SW 1271 (cell line): ENCODE measurements at places on chromosomes 1 and 21.

GRCh38 chr1:9721606-9722377, 70.3 kb downstream of the PIK3CD start:
- peak; percentile 4 for DNase-seq

- no peak for DNase-seq
These were observed 671.6 kb upstream of the ZP4 start for GRCh38 chr1:238562341-238562740.

GRCh38 chr1:183105449-183105848, 80.6 kb upstream of the LAMC2 start:
- no peak for DNase-seq

DNA sequence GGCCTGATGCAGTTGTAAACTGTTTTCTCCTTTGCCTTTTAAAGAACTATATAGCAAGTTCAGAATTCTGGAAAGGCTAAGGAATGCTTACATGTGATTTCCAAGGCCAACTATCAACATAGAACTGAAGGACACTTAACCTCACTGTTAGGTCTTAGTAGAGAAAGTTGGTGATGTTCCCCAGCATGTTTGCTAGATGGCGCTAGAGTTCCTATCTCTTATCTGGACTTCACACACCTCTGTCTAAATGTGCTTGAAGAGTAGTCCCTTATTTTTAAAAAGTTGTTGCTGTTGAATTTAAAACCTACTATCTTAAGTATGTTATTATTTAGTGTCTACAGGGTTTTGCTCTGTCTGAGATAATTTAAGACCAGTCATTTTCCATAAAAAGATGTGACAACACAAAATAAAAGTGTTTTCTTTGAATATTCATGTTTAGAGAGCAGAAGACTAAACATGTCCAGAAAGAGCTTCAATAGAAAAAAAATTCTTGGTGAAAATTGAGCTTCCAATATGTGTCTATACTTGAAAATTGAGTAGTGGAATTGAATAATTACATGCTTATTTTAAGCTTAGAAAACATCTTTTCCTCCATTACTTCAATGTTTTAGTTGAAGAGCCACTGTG, 237.3 kb downstream of the S1PR1 start:
- peak; percentile 37 for DNase-seq

DNA sequence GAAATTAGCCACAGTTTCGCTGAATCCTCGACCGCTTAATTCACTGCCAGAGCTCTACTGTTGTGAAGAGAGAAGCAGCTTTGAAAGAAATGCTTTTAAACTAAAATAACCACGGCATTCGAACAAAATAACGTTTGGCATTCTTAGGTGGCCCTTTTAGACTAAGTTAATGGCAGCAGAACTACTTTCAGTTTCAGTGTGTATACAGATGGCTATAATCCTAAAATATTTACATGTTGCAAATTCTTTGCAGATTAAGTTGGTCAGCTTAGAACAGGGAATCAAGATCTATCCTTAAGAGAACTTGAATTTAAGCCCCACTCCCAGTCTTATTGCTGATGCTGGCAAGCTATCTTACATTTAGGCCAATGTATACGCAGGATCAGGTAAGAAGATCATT, 62.7 kb downstream of the ADSS2 start:
- no peak for DNase-seq

DNA sequence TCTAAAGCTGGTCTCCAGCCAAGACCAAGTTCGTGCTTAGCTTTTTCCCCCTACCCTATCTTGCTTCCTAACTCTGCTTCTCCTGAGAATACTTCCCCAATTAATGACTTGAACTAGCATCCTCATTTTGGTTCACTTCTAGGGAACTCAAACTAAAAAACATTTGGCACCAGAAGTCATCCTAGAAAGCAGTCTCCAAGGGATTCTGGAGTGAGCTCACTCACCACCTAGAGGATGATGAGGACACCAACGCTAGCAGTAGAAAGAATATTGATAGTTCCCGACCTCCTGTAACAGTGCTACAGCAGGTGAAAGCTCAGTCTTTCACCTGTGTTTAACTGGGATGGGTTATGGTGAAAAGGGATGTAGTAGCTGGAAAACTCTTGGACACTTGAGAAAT, 4.7 kb upstream of the PSMB2 start:
- no peak for DNase-seq

DNA sequence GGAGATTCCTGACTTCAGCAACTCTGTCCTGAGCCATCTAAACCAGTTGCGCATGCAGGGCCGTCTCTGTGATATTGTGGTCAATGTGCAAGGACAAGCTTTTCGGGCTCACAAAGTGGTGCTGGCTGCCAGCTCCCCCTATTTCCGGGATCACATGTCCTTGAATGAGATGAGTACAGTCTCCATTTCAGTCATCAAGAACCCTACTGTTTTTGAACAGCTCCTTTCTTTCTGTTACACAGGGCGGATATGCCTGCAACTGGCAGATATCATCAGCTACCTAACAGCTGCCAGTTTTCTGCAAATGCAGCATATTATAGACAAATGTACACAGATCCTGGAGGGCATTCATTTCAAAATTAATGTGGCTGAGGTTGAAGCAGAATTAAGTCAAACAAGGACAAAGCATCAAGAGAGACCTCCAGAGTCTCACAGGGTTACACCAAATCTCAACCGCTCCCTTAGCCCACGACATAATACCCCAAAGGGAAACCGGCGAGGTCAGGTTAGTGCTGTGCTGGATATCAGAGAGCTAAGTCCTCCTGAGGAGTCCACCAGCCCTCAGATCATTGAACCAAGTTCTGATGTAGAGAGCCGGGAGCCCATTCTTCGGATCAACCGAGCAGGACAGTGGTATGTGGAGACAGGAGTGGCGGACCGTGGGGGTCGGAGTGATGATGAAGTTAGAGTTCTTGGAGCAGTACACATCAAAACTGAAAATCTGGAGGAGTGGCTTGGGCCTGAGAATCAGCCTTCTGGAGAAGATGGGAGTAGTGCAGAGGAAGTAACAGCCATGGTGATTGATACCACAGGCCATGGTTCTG, 2.3 kb downstream of the ZBTB37 start:
- no peak for DNase-seq

- no peak for DNase-seq
These were observed 12.6 kb upstream of the PLA2G2C start for GRCh38 chr1:20198918-20199317.

GRCh38 chr1:116832932-116833578, 76.7 kb upstream of the PTGFRN start:
- DNase-seq: no peak

- no peak for DNase-seq
These were observed 63.9 kb downstream of the LYST start for GRCh38 chr1:235802573-235803346.

GRCh38 chr1:67792103-67792502, 41.2 kb downstream of the GNG12 start:
- no peak for DNase-seq

DNA sequence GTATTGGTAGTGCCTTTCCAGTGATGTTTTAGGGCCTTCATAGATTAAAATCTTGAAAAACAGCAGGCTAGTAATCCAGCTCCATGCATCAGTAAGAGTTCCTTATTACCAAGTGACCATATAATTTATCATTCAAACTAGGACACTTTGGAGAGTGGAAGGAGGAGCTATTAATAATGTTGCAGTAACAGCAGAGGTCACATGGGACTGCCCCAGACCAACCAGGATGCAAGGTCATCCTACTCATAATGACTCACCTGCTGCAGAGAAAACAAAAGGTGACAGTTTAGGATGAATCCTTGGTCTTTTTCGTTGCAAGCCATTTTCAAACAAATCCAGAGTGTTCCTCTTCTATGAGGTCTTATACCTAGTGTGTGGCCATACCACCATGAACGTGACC, 187.4 kb downstream of the NUF2 start:
- no peak for DNase-seq

GRCh38 chr21:29347274-29347681, 48.6 kb downstream of the BACH1 start:
- no peak for DNase-seq

- DNase-seq: no peak
These were observed 70.0 kb upstream of the ZNF644 start for GRCh38 chr1:91091812-91092211.

DNA sequence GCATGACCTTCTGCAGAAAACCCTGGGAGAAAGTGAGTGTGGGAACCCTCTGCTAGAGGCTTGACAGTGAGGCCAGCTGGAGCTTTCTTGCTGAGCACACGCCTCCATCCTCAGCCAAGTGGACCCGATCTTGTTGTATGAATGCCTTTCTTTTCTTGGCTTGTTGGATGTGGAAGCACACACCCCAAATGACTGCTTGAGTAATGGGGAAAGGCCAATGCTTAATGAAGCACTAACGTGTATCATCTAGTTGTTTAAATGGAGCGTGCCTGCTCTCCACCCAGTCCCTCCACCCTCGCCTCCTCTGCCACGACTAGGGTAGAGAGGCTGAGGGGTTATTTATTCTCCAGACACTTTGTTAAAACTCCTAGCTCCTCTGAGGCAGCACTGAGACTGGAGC, 54.3 kb upstream of the IKBKE start:
- DNase-seq: no peak

- DNase-seq: no peak
These were observed 4.8 kb upstream of the RGS16 start for GRCh38 chr1:182608845-182609610.

GRCh38 chr21:41065539-41065938, 102.4 kb upstream of the BACE2 start:
- no peak for DNase-seq

- DNase-seq: no peak
These were observed 6.5 kb downstream of the GALNT2 start for GRCh38 chr1:230073371-230074035.
